IPS DF 6.9 (cell line): ENCODE measurements at places on chromosomes 3 and 15.

GRCh38 chr3:57820479-57820878, 64.4 kb downstream of the SLMAP start:
- H3K4me3 ChIP-seq = no peak overlapping the region
- H3K4me1 ChIP-seq = peaks cover 2% of the 10 kb centered on the region
- no peak overlapping the region for H3K27ac ChIP-seq
- H3K27me3 ChIP-seq = no peaks in the 10 kb centered on the region

GRCh38 chr3:17894434-17895060, 152.1 kb upstream of the TBC1D5 start:
- no peaks in the 10 kb centered on the region for H3K36me3 ChIP-seq
- peak; percentile 47 for DNase-seq
- peaks cover 3% of the 10 kb centered on the region; the same call in 1 of the 2 replicates for H3K4me1 ChIP-seq
- no peaks in the 10 kb centered on the region for H3K27me3 ChIP-seq

DNA sequence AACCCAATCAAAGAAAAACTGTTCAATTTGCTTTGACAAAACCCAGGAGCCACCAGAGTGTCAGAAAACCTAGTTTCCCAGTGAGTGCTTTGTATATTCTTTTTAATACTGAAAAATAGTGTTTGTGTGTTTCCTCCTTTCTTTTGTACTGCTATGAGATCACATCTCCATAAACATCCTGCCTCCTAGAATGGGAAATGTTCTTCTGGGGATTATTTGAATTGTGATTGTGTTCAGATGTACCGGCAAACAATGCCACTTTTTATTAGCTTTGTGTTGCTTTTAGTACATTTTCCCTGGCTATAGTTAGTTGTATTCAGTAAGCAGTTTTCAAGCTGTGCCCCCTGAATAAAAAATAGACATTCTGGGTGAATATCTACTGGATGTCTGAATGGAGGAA, 148.0 kb upstream of the NR2E3 start:
- no peaks in the 10 kb centered on the region for H3K4me1 ChIP-seq
- H3K4me3 ChIP-seq = no peak overlapping the region
- H3K27me3 ChIP-seq = no peaks in the 10 kb centered on the region
- DNase-seq = no peak
- H3K36me3 ChIP-seq = no peaks in the 10 kb centered on the region

GRCh38 chr3:153250446-153250845, 88.4 kb downstream of the RAP2B start:
- H3K4me1 ChIP-seq = no peaks in the 10 kb centered on the region
- H3K4me3 ChIP-seq = no peak overlapping the region
- no peaks in the 10 kb centered on the region for H3K27me3 ChIP-seq
- no peaks in the 10 kb centered on the region for H3K36me3 ChIP-seq
- H3K27ac ChIP-seq = no peak overlapping the region

DNA sequence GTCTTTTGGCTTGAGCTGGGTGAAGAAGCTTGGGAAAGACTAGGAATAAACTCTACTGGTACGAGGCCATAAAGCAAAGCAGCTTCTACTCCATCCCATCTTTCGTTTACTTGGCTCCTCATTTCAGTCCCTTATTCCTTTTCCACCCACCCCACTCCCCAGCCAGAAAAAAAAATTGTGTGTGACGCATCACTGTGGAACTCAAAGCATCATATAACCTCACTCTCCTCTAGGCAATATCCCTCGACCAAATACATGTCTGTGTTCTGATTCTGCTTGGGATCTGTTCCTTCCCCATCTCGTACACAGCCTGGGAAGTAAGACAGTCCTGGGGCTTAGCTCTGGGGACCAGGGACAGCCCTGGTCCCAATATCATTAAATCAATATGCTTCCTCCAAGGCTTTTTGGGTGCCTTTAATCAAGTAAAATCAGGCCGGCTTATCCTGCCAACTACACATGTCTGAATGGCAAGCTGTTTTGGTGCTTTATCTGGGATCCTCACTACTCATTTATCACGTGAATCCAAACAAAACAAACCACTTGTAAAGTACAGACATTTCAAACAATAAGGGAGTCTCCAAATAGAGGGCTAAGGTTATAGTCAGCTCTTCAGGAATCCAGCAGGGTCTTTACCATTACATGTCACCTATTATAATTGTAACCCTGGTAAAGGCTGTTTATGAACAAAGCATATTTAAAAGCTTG, 74.9 kb upstream of the ZBED2 start:
- no peaks in the 10 kb centered on the region for H3K36me3 ChIP-seq
- no peaks in the 10 kb centered on the region for H3K4me1 ChIP-seq
- no peak overlapping the region for H3K4me3 ChIP-seq
- DNase-seq = no peak
- peaks cover 6% of the 10 kb centered on the region; the same call in 1 of the 2 replicates for H3K27me3 ChIP-seq
- H3K27ac ChIP-seq = no peak overlapping the region
